ENCODE measurements at places on chromosomes 3 and 15.

- no peak for DNase-seq
These were observed 106.9 kb downstream of the RFTN1 start for GRCh38 chr3:16406579-16406978.

DNA sequence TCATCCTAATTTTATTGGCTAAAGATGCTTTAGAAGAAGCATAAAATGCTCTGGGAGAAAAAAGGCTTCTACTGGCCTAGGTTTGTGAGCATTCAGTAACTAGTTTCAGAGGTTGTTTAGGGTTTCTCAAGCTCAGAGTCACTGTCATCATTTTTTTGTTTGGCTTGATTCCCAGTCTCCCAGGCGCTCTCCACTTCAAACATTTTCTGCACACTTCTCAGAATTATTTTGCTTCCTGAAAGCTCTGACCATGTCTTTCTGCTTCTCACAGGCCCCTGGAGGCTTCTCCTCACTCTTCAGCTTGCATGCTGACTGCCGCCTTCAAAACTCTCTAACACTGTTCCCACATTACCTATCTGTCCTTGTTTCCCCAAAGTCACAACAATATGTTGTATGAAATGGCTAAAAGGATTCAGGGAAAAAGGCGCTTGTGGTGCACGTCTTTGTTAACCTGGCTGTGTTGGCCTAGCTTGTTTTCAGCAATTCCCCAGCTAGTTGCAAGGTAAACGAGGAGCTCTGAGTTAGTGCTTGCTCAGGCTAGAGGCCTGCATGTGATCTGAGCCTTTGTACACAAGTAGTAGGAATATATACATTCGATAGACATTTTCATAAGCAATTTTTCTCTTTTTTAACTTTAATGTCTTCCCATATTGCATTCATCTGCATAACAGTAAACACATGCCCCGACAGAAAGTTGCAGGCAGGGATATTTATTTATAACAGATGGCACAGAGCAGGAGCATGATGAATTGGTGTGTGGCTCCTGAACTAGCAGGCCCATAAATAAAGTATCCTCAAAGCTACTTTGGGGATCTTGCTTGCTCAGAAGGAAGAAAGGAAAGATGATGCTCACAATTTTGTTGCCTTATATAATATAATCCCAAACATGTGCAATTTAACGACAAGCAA lies 129.2 kb upstream of the DPH6 start:
- no peak for DNase-seq

DNA sequence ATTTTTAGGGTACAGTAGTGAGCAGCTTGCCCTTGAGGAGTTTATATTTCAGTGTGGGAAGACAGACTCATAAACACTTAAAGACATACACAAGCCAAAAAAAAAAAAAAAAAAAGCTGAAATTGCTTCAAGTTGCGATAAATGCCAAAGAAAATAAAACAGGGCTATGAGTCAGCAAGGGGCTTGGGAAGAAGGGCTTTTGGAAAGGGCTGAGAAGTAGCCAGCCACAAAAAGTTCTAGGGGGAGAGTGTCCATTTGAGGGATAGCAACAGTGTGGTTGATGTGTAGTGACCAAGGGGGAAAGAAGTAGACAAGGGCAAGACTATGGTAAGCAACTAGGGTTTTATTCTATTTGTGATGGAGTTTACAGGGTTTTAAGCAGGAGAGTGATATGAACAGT lies 185.5 kb downstream of the ADAMTS9 start:
- DNase-seq: no peak

- DNase-seq: no peak
These were observed 710 bp downstream of the ABHD10 start for GRCh38 chr3:111979434-111980038.

- no peak for DNase-seq
These were observed 48.2 kb downstream of the ATR start for GRCh38 chr3:142530296-142530695.
